ENCODE measurements at places on chromosomes 12 and 14.

- DNase-seq, result no peak
These were observed 133.6 kb upstream of the SSTR1 start for GRCh38 chr14:38074081-38074480.

DNA sequence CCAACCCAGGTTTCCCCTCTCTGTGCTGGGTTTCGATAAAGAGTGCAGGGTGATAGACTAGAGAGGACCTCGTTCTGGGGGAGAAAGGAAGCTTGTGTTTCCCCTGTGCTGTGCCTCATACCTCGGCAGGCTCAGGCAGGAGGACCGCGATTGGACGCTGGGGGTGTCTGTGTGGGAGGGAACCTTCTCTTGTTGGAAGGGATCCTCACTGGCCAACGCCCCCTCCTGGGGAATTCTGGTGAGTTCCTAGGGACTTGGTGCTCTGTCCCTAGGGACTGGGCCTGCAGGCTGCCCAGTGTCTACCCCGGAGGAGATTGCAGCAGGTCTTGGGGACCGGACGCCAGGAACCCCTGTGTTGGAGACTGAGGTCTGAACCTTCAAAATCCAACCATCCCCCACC is 157.4 kb upstream of the PRMT8 start:
- DNase-seq, result no peak

GRCh38 chr12:49294804-49295081 is 204 bp upstream of the PRPH start:
- no peak for DNase-seq

DNA sequence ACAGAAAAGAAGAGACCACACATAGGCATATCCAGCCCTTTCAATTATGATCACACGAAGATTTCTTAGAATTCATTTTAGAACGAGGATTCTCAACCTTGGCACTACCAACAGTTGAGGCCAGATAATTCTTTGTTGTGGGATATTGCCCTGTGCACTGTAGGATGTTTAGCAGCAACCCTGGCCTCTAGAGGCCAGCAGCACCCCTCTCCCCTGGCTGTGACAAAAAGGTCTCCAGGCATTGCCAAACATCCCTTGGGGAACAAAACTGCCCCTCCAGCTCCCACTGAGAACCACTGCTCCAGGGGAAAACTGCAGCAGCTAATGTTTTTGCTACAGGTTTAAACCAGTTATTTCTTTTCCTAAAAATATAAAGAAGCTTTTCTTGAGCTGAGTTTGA is 7.1 kb downstream of the NT5DC3 start:
- DNase-seq, result no peak

GRCh38 chr12:25970916-25971653 is 12.6 kb downstream of the RASSF8 start:
- no peak for DNase-seq

Data from activated T-cell treated with anti-CD3 and anti-CD28 coated beads, Interleukin-2, amount 50 U/mL, for 24 hours (primary cell).